Activated T-helper 1 cell treated with anti-CD3 and anti-CD28 coated beads, Interleukin-2, amount 50 U/mL, for 16 hours (primary cell): ENCODE measurements at places on chromosomes 5 and 9.

- no peak for DNase-seq
Observed at GRCh38 chr9:97299809-97300414, 7.5 kb upstream of the CCDC180 start.

DNA sequence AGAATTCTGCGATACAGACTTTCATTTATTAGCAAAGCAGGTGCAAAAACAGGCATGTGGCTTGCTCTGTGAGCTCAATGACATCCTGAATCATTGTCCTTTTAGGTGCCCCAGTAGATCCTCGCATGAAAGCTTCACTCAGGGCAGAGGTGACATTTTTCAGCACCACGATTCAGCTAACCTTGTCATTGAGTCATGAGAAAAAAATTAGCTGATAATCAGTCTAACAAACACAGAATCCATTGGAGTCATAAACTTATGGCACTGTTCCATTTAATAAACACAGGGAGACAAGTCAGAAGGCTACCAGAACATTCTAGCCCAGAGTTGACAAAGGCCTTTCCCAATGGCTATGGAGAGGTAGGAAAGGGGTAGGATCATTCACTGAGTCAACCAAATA, 104.8 kb upstream of the RAD23B start:
- DNase-seq = no peak

GRCh38 chr5:149406203-149406978, 27.3 kb upstream of the IL17B start:
- no peak for DNase-seq

DNA sequence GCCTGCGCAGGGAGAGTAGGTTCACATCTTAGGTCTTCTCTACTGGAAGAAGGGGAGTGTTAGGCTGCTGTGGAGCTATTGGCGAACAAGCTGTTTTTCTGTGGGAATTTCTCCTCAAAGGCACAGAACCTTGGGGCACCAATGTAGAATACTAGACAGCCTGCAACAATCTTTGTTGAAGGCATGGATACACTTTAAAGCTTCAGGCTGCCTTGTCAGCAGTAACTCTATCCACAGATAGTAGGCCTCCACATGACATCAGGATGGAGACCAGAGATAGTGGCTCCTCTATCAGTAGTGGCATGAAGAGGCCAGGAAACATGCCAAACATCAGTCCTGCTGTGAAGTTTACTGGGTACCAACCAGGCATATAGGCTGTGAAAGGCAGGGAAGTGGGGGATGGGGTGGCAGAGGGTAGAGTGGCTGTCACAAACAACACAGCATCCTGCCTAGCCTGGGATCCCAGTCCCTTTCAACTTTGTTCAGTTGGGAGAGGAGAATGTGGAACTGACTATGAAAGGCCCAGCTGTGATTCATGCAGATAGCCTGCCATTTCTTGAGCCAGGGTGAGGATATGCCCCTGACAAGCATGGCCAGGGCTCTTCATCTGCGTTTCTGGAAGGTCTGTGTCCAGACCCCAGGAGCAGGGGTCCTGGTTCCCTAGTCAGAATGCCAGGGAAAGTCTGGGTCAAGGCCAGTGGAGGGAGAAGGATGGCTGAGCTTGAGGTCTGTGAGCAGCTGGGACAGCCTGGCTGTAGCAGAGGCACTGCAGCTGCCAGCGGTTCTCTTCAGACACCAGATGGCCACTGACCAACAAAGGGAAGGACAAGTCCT, 1.0 kb upstream of the HK3 start:
- DNase-seq = no peak

DNA sequence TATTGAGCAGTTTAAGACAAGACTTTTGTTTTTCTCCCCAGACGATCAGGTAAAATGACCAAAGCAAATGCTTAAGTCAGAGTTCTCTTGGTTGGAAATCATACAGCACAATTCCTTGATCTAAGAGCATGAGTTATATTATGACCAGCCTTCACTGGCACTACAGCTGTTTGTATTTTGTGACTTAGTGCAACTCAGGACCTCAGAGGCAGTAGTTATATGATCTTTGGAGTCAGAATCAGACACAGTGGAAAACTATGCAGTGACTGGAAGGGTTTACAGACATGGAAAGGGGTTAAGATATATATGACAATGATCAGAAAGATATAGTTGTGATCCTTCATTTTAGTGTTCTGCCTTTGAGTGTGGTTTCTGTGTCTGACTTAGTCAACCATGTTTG, 24.3 kb downstream of the RAD23B start:
- DNase-seq = no peak
